Cortex of kidney (tissue), 1 donor: ENCODE measurements at places on chromosomes 7 and 10.

- no peak for DNase-seq
Observed at GRCh38 chr7:101952355-101953247, 135.2 kb downstream of the CUX1 start.

- no peak for DNase-seq
Observed at GRCh38 chr10:4013651-4014121, 228.7 kb upstream of the KLF6 start.

DNA sequence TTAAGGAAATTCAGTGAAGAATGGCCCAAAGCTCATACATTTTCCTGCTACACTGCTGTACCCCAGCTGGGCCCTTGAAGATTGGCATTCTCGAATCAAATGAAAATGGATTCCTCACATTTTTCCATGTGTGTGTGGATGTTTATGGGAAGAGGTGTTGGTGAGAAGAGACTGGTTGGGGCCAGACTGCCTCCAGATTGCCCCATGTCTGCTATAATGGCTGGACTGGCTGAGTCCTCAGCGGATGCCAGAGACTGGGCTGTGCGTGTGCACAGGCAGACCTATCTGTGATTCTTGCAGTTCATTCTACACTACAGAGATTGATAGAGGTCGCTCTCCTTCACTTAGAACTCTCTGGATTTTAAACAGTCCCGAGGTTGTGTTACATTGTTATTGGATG lies 183.6 kb upstream of the GDF10 start:
- no peak for DNase-seq

GRCh38 chr10:97866524-97867219 lies 17.0 kb downstream of the GOLGA7B start:
- DNase-seq, result no peak

- DNase-seq, result no peak
Observed at GRCh38 chr7:47896809-47897423, 51.4 kb downstream of the PKD1L1 start.

- DNase-seq, result no peak
Observed at GRCh38 chr10:8951440-8952089, 897.1 kb downstream of the GATA3 start.
